NCI-H2029 (cell line): ENCODE measurements at places on chromosomes 4 and X.
A peak's percentile ranks its signal among the peaks of the same experiment; 100 is the strongest.

DNA sequence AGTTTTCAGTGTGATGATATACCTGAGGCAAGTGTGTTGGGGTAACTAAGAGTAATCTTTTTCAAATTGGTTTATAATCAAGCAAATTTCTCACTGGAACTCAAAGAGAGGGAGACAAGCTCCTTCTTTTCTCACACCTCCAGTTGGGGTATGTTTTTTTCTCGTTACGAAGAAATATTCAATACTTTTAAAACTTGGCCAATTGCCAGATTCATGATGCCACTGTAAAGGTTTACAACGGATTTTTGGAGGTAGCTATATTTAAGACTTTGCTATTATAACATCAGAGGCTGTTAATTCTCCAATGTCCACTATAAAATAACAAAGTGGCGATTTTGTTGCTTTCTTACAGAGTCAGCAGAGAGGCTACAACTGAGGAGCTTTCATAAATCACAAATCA, 49.2 kb upstream of the ATP8A1 start:
- DNase-seq, result no peak

- DNase-seq, result no peak
These were observed 145.6 kb downstream of the AMELX start for GRCh38 chrX:11438767-11439166.

GRCh38 chrX:33336783-33337182, 125.4 kb upstream of the DMD start:
- DNase-seq, result no peak

GRCh38 chrX:7205037-7205577, 57.2 kb upstream of the PUDP start:
- no peak for DNase-seq

DNA sequence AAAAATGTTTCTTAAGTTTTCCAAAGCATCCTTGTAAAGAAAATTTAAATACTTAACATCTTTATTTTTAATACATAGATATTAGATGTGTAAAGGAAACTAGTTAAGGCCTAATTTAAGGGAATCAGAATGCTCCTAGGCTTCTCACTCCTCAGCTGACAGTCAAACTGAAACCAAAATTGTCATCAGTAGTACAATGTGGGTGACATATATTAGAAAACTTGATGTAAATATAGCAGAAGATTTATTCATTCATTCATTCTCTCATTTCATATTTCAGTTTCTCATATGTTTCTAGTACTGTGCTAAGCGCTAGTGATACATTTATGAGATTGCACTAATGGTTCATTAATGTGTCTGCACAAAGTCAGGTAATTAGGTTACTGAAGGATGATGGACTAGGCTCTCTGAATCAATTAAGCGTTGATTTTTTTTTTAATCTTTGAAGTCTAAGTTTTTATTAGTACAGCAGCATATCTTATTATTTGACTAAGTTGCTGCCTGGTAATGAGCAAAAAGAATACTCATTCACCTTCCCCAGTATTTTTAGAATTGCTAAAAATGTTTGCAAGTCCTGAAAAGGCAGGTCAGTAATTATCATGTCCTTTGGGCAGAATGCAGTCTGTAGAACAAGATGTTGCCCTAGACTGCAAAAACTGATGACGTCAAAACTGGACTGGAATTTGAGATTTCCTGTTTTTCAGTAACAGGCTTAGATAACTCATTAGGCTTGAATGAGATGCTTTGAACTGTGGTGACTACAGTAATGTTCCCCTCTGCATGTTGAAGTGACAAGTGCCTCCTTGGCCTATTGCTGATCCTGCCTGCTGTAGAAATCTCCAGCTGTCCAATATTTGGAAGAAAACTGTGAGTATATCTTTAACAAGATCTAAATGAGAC, 128.7 kb downstream of the ARHGAP24 start:
- DNase-seq, result peak; percentile 83

- DNase-seq, result no peak
These were observed 257.5 kb upstream of the FAT1 start for GRCh38 chr4:186981161-186981560.

- no peak for DNase-seq
These were observed 26.8 kb downstream of the ADH7 start for GRCh38 chr4:99408346-99408745.

GRCh38 chr4:174593701-174594100, 71.4 kb upstream of the HPGD start:
- DNase-seq, result no peak

- DNase-seq, result no peak
These were observed 20.2 kb upstream of the CCKAR start for GRCh38 chr4:26510334-26510964.

DNA sequence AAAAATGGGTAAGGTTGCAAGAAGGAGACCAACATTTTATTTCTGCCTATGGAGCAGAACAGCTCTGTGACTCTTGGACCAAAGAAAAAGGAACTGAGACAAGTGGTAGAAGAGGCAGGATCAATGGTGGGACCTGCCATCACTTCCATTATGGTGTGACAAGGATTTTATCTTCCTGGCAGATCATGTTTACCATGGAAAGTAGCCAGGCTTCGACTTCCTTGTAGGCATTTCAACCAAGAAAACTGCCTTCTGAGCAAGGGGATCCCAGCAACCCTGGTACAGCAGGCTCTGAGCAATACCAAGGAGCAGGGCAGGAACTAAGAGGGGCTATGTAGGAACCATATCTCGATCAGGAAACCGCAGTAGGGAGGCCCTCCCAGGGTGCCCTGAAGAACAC, 317.4 kb downstream of the IQCM start:
- DNase-seq, result no peak

- no peak for DNase-seq
These were observed 13.8 kb downstream of the MAD2L1 start for GRCh38 chr4:120052856-120053255.

DNA sequence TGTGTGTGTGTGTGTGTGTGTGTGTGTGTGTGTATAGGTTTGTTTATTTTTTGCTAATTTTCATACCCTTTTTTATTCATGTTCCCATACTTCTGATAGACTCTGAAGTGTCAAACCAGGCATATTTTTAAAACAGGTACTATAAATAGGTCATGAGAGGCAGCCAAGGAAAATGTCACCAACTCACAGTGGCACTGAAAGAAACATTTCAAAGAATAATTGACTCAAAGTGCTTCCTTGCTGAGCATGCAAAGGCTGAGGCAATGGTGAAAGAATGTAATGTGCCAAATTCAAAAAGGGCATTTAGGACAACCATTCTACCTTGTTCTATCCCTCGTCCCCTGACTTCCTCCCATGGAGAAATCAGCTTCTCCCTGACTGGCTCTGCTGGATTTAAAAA, 95.5 kb downstream of the EIF4E start:
- no peak for DNase-seq
